ENCODE measurements at places on chromosomes 12 and 14. TPM values are rescaled to one million over a fixed set of nuclear protein-coding genes. Genes with fewer than 3 reads are reported as not detected.

- DNase-seq, result no peak
Measured at GRCh38 chr12:40559865-40560264, 132.4 kb upstream of the CNTN1 start.

DNA sequence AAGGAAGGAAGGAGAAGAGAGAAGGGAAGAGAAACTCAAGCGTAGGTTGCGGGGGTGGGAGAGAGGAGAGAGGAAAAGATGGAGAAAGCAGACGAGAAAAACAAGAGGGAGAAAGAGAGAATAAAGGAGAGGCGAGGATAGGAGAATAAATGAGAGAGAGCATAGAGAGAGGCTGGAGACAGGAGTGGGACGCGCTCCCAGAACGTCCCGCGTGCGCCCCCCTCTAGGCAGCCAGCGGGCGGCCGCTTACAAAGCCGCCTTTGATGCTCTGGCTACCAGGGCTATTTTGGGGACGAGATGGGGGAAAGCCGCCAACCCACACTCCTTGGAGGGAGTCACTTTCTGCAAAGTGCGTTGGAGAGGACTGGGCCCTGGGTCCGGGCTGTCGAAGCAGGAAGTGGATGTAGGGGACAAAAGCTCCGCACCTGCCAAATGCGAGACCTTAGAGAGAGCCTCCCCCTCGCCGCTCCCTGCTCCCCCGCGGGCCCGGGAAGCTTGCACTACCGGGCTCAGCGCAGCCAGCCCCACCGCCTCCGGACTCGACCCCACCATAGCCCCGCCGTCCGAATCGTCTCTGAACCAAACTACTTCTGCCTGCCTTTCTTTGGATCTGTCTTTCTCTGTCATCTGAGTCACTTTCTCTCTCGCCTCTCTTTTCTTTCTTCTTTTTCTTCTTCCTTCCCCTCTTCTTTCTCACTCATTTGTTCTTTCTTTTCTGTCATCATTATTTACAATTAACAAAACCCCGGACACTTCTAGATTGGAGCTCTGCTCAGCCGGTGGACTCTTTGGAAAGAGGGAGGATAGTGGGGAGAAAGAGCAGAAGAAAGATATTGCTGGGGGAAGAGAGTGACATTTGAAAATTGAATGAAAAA is 8.0 kb downstream of the ASCL1 start:
- DNase-seq, result no peak

RNFT2 gene
- total RNA-seq, result 2.2 TPM

PPP4R4 gene
- 0.58 TPM for total RNA-seq

- no peak for DNase-seq
Measured at GRCh38 chr12:21828136-21828775, 53.8 kb upstream of the KCNJ8 start.

- no peak for DNase-seq
Measured at GRCh38 chr14:60645126-60645741, 4.0 kb downstream of the SIX1 start.

CLEC1B gene
- not detected for total RNA-seq

GRCh38 chr12:110370732-110371231 is 32.7 kb downstream of the ANAPC7 start:
- no peak for DNase-seq

CCDC92 gene
- total RNA-seq, result 22.9 TPM

DACT1 gene
- 4.3 TPM for total RNA-seq

GRCh38 chr12:92810370-92810769 is 107.6 kb downstream of the PLEKHG7 start:
- DNase-seq, result no peak

RGS6 gene
- not detected for total RNA-seq

NUBPL gene
- 13.1 TPM for total RNA-seq

DNA sequence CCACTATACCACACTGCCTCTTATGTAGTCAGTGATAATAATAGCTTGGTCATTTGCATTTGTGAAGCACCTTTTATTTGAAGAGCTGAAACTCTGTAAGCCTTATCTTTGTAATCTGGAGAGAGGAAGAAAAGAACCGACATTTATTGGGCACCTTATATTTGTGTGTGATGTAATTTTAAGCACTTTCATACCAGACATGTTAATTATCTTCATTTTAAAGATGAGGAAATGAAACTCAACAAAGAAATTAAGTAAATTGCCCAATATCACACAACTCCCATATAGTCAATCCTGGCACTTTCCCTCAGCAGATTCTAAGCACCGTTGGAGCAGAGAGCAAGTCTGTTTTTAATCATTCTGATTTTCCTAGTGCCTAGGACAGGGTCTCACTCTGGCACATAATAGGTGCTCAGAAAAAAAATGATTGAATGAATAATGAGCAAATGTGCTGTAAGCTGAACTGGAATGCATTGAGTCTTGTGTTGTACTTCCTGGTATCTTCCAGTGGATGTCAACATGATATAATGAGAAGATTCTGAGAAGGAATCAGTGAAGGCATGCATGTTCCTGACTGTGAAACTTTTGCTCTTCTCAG is 418.9 kb downstream of the ZFP36L1 start:
- DNase-seq, result no peak

GRCh38 chr14:24766434-24766833 is 132.4 kb upstream of the GZMB start:
- DNase-seq, result no peak

DNA sequence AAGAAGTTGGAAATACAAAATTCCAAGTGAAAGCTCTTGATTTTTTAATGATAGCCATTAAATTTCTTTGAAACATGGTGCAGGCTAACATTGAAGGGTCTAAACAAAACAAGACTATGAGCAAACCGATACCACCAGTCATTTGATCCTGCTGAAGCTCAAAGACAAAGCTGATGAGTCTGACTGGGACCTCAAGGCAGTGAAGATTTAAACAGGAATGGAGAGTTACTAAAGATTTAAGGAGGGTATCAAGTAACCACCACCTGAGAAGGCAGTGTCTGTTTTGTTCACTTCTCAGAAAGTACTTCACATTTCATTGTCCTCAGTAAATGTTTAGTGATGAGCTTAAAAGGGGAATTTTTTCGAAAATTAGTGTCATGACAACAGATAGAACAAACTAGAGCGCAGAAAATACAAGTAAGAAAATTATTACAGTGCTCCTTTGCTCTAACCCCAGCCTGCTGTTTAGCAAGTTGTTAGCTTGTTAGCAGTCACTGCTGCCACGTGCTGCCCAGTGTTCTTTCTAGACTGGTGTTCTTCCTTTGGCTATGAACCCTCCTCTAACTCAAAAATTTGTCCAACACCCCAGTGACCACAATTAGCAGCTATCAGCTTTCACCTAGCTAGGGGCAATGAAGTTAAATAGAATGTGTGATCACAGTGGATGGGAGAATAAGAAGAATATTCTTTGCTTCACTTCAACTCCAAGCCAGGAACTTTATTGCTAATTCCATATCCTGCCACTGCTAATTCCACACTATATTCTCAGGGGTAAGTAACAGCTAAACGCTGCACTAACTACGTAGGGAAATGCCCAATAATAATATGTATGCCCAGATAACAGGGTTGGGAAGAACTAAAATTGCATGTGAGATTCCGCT is 41.1 kb downstream of the YAF2 start:
- DNase-seq, result no peak

OLR1 gene
- 0.64 TPM for total RNA-seq

PTPRR gene
- 0.15 TPM for total RNA-seq

GRCh38 chr12:12432364-12432763 is 75.5 kb downstream of the BORCS5 start:
- no peak for DNase-seq

DNA sequence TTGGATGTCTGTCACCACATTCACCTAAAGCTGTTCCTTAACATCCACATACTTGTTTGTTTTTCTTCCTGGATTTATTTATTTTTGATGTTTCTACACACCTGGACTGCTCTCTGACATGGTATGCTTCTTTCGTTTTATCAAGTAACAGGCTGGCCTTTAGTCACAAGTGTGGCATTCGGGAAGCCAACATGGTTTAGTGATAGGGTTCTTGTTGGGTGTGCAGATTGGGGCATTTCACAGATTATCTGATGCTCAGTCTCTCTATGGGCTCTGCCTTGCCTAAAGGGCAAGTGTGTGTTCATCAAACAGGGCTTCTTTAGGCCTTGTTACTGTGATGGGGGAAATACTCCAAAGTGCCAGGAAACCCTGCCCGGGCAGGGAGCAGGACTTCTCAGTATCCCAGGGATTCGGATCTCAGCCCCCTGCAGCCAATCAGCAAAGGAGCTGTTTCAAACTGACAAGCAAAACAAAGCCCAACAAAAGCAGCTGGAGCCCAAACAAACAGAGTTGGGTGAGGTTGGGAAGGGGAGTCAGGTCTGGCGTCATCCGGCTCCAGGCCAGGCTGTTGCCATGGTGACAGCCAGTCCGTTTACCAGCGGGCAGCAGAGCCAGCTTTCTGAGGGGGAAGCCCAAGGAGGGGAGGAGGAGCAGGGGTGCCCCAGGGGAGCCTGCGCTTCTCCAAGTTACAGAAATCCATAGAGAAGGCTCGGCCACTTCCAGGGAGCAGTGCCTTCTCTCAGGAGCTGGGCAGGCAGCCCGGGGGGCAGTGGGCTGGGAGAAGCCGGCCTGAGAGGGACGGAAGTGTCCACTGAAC is 31.9 kb downstream of the FOS start:
- peak; percentile 68 for DNase-seq

MYL2 gene
- not detected for total RNA-seq

VWF gene
- 1,804 TPM for total RNA-seq

DNA sequence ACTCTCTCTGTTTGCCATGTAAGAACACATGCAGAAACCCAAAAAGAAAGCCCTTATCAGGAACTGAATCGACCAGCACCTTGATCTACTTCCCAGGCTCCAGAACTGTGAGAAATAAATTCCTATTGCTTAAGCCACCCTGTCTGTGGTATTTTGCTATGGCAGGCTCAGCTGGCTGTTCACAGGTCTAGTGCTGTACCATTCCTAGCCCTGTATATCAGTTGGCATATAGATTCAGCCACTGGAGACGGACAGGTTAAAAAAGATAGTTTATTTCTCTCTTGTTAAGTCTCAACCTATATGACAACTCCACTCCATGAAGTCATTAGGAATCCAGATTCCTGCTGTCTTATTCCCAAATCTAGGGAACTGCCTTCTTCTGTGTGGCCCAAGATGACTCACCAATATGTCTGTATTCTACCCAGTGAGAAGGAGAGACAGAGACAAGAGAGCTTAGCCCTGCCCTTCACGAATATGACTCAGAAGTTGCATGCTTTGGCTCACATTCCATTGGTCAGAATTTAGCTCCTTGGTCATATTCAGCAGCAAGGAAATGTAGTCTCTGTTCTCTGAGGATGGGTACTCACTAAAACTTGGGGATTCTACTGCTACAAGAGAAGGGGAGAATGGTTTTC is 57.0 kb downstream of the PLEKHG7 start:
- no peak for DNase-seq

DNAJC22 gene
- 0.48 TPM for total RNA-seq

LRRC10 gene
- total RNA-seq, result not detected

NANOG gene
- not detected for total RNA-seq

GRCh38 chr12:123478762-123479161 is 20.8 kb downstream of the SNRNP35 start:
- DNase-seq, result peak; percentile 31

DNA sequence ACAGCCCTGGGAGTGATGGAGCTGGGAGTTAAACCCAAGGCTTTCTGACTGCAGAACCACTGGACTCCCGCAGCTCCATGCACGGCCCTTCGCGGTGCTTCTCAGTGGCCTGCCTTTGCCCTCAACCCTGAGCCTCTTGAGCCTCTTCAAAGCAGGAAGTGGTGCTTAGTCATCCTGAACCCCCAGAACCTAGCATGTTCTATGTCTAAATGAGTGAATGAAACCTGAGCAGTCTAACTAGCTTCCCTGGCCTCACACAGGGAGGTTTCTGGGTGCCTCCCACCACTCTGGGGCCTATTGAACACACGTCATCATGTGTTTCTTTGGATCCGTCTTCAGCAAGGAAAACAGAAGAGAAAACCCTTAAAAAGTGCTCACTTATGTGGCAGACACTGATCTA is 117.9 kb upstream of the SFSWAP start:
- DNase-seq, result no peak

GRCh38 chr14:99541677-99542470 is 60.7 kb downstream of the CCNK start:
- no peak for DNase-seq

DNA sequence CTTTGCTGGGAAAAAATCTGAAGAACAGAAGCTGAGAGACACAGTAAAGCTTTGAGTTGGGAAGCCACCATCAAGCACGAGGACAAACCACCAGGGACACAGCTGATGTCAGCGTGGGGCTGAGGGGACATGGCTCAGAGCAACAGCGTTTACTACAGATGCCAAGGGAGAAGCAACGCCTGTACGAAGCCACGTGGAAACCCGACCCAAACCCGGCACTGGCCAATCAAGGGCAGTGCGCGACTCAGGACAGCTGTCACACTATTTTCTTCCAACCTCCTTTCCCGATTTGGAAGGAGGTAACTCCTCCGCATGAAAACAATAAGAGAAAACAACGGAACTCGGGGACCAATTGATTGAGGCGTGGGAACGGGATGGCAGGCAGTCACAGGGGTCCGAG is 20.2 kb upstream of the CHGA start:
- DNase-seq, result no peak

DNA sequence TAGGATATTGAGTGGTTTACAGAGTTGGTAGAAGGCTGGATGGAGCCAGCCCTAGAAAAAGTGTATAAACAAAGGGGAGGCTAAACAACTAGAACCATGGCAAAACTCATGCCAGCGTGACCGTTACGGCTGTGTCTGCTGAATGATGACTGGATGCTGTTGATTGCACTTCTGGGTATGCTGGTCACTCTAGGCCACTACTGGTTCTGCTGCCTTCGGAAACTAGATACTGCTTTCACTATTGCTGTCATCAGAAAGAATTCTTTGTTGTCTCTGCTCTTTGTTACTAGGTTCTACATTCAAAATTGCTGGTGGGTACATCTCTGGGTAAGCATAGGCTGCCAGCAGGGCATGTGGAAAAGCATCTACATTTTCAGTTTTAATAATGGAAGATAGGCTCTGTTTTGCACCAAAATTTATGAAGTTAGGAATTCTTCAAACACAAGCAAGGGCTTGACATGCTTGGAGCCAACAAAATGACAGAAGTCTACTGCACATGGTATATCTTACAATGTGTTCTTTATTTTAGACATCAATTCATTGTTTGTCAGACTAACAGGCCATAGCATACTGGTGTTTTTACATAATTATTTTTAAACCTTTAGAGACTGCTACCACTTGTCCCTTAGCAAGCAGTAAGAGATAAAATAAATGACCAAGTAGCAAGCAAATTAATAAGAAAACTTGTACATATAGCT is 15.4 kb downstream of the MON2 start:
- no peak for DNase-seq

- DNase-seq, result no peak
Measured at GRCh38 chr14:82536566-82536965, 1002.9 kb upstream of the SEL1L start.

- no peak for DNase-seq
Measured at GRCh38 chr14:23669441-23669840, 33.3 kb downstream of the DHRS2 start.

- DNase-seq, result no peak
Measured at GRCh38 chr14:95396221-95396620, 76.5 kb upstream of the CLMN start.

GRCh38 chr14:91214306-91214705 is 30.2 kb downstream of the GPR68 start:
- no peak for DNase-seq

KERA gene
- not detected for total RNA-seq

GRCh38 chr14:58746701-58747100 is 108.9 kb downstream of the DACT1 start:
- no peak for DNase-seq

GRCh38 chr12:2320841-2321240 is 268.1 kb downstream of the CACNA1C start:
- DNase-seq, result no peak

GPR68 gene
- total RNA-seq, result 3.7 TPM

GALNT9 gene
- not detected for total RNA-seq

GRCh38 chr12:9868951-9869306 is 225 bp downstream of the CLEC2B start:
- DNase-seq, result no peak
